Mucosa of gallbladder (tissue), 1 donor: ENCODE measurements at places on chromosomes 1 and 21.

DNA sequence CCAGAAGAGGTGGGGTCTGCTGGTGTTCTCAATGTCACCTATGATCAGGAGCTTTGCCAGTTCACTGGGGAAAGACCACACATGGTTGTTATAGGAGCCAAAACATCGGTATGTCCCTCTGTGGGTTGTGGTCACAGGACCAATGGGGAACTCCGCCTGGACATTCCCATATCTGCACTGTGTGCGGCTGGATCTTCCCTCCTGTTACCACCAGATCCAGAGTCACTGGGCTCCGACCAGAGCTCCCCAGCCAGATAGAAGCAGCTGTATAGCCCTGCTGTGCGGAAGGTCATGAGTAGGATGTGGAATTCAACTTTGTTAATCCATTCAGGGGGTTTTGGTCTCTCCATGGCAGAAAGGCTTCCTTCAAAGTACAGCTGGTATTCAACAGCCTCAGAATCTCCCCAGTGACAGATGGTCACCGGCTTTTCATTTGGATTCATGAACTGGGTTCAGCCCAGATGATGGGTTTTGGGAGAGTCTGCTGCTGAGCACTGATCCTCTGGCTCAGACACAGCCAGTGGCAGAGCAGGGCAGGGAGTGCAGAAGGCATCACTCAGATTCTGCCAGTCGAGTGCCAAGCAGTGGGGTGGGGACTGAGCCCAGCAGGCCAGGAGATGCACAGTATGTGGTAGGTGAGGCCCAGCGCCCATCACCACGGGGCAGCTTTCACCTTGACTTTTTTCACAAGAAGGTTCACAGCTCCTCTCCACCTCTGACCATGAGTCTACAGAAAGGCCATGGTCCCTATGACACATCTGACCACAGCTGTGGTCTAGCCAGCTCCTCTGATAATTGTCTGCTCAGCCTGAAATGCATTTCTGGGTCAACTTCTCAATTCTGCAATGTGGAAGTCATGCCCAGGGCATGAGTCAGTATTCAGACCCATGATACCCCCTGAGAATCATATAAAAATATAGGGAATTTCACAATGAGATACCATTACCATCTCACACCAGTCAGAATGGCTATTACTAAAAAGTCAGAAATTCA lies 2.9 kb upstream of the SHCBP1L start:
- DNase-seq = no peak

GRCh38 chr1:234843946-234844345 lies 234.0 kb upstream of the IRF2BP2 start:
- DNase-seq = no peak

- no peak for DNase-seq
Observed at GRCh38 chr1:183368213-183369108, 49.7 kb downstream of the NMNAT2 start.

DNA sequence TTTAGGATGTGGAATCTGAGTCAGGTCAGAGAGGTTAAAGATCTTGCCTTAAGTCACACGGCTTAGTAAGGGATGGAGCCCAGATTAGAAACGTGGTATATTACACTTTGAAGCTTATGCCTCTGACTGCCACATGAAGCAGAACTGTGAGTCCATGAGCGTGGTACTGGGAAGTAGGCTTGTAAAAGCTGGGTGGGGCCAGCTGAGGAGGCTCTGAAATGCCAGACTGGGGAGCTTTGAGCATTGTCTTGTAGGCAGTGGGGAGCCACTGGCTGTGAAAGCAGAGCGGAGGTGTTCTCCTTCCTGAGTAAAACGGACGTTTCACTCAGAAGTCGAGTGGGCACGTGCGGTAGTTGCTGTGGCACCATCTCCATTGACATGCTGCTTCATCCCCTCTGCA lies 72.6 kb upstream of the USP24 start:
- no peak for DNase-seq

- no peak for DNase-seq
Observed at GRCh38 chr1:203935321-203935720, 73.9 kb downstream of the SNRPE start.

- DNase-seq = no peak
Observed at GRCh38 chr21:41387042-41387819, 25.4 kb downstream of the MX2 start.

DNA sequence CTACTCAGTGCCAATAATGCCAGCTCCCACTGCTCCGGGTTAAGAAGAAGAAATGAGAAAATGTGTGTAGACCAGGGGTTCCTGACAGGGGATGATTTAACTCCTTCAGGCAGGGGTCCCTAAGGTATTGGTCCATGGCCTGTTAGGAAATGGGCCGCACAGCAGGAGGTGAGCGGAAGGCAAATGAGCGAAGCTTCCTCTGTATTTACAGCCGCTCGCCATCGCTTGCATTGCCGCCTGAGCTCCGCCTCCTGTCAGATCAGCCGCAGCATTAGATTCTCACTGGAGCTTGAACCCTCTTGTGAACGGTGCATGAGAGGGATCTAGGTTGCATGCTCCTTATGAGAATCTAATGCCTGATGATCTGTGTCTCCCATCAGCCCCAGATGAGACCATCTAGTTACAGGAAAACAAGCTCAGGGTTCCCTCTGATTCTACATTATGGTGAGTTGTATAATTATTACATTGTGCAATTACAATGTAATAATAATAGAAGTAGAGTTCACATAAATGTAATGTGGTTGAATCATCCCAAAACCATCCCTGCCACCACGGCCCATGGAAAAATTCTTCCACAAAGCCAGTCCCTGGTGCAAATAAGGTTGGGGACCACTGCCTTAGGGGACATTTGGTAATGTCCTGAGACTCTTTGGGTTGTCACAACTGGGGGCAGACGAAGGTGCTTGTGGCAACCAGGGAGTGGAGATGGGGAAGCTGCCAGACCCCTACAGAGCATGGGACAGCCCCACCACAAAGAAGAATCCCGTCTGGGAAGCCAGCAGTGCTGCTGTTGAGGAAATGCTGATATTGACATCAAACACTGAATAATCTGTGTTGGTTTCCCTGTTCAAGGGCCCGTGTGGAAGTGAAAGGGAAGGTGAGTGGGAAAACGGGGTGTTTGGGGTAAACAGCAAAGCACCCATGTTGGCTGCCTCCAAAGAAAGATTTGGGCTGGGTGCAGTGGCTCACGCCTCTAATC lies 60.8 kb downstream of the DHRS3 start:
- no peak for DNase-seq

DNA sequence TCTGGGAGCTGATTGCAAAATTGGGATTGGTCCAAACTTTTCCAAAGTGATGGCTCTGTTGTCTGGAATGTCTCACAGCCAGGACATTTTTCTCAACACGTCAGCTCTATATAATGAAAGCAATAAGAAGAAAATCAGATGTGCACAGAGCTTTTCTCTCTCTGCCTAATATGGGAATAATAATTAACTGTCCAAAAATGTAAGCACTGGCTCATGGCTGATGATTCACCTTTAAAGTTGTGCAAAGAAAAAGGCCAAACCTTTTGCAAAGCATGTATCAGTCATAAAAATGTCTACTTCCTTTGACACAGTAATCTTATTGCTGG lies 30.4 kb downstream of the ZNF281 start:
- no peak for DNase-seq

DNA sequence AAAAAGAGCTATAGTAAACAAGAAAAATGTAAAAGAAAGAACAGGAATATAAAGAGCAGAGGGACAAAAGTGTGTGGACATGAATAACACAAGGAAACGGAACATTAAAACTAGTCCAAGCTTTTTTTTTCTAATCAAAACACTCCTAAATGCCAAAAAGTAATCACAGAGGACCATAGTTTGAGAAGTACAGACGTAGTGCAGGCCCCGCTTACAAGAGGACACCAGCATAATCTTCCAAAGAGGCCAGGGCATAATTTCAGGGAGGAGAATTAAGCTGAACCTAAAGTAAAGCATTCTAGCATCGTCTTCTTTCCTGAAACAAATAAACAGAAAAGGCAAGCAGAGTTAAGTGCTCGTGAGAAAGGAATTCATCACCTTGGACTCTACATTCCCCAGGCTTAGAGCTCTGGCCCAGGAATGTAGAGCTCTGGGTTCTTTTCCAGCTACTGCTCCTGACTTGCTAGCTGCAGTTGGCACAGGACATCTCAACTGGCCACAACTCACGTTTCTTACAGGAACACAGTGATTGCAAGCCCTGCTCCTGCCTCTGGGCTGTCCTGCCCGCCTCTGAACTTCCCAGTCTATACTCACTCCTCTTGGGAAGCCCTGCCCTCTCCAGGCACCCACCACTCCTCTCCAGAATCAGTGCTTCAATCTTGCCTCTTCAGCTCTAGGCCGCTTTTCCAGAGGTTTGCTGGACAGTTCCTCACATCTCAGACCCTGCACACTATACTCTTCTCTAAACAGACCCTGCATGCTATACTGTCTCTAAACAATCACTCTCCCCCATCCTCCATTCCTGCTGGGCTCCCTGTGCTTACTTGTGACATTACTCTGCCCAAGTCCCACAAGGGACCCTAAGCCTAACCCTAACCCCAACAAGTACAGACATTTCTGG lies 9.8 kb downstream of the RGS8 start:
- DNase-seq = peak; percentile 33

- no peak for DNase-seq
Observed at GRCh38 chr1:155026154-155026553, 7.4 kb downstream of the DCST2 start.

DNA sequence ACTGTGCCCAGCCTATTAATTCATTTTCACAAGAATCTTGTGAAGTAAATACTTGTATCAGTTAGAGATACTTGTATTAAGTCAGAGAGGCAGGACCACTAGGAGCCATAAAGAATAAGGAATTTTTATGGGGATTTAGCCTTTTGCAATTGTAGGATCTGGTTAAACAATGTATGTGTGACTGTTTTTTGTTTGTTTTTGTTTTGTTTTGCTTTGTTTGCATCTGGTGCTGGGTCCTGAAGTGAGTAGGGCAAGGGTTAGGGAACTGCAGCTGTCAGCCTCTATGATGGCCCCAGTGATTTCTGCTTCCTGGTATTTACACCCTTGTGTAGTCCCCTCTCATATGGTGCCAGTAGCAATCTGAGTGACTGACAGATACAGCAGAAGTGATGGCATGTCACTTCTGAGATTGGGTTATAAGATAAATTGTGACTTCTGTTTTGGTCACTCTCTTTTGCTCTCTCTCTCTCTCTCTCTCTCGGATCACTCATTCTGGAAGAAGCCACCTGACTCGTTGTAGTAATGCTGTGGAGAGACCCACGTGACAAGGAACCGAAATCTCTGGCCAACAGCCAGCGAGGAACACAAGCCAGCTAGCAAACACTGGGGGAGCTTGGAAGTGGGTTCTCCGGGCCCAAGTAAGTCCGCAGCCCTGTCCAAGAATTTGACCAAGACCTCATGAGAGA lies 96.2 kb upstream of the MARK1 start:
- DNase-seq = no peak

- no peak for DNase-seq
Observed at GRCh38 chr1:44822131-44822701, 13.9 kb downstream of the BTBD19 start.

DNA sequence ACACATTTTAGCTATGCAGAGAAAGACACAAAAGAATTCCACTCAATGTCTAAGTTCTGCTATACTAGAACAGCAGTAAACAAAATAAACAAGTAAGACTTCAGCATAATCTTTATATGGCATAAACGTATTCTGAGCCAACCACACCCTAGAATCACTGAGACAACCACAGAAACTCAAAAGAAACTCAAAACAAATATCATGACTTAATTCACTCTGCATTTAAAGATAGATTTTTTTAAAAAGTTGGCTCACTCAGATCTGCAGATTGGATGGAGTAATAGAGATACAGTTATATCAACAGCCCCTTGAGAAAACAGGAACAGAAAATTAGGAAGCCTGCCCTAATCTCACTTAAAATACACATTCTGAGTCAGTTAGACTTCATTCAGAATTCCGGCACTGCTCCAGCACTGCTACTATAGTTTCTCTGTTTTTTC lies 95.0 kb downstream of the COL24A1 start:
- no peak for DNase-seq

DNA sequence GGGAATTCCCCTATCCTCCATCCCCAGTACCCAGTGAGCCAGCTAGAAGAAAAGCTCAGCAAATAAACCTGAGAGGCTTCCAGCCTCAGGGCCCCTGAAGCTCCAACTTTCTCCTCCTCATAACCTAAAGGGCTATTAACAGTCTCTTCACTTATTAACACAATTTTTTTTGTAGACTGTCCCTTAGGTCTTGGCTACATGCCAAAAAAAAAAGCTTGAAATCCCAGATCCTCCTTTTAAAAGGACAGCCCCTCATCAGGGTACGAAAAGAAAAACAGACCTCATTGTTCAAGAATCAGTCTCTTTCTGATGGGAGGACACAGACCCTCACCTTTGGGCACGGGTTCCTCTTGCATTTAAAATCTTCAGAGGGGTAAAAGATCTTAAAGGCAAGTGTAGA lies 72.8 kb upstream of the CD1D start:
- DNase-seq = no peak

DNA sequence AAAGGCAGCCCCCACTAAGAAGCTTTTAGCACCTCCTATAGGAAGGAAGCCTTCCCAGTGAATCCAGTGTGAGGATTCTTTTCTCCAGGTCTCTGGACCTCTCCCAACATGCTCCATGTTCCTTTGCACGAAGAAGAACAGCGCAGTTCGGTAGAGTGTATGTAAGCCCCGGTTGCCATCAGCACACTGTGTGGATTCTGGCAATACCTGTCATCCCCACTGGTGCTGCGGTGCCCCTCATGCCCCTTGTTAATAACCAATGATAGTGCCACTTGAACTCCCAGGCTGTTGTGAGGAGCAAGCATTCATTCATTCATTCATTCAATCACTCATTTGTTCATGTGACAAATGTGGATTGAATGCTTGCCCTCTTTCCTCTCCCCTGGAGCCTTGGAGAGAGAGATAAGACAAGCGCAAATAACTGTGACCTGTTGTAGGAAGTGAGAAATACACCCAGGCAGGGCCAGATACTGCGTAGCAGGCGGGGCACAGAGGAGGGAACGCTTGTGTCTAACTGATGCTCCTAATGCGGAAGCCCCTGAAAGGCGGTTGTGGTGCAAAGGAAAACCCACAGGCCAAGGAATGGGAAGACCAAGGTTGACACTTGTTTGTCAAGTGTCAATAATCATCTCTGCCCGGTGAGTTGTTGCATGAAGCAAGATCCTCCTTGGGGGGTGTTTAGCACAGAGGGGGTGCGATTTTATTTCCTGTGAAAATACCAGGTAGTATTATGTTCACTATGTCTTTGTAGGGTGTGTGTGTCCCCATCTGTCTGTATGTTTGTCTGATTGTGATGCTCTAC lies 9.8 kb downstream of the LGR6 start:
- DNase-seq = no peak

- no peak for DNase-seq
Observed at GRCh38 chr1:206656936-206657335, 21.6 kb downstream of the DYRK3 start.
